ENCODE measurements at places on chromosomes 7 and 10.

- no peak for ATAC-seq
Measured at GRCh38 chr7:141257597-141257996, 183.7 kb downstream of the TMEM178B start.

GRCh38 chr10:66931340-66931948 lies 5.6 kb downstream of the LRRTM3 start:
- ATAC-seq: no peak

DNA sequence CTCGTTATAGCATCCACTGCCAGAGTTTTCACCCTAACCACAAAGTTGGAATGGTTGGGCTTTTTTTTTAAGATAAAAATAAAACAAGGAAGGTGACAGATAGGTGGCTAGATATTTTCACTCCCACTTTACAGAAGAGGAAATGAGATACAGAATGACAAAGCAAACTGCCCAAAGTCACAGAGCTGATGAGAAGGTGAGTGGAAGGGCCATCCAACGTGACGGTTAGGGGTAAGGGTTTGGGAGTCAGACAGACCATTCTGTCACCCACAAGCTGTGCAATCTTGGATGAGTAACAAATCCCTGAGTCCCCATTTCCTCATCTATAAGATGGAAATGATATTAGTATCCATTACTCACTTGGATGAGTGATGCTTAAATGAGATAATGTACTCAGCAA lies 106.9 kb upstream of the PDLIM1 start:
- no peak for ATAC-seq

GRCh38 chr7:27031289-27032172 lies 64.3 kb downstream of the HOXA1 start:
- peak; percentile 84 for ATAC-seq

- ATAC-seq: no peak
Measured at GRCh38 chr10:79181698-79182521, 113.1 kb downstream of the ZMIZ1 start.
